Right renal cortex interstitium (tissue), 3 donors: ENCODE measurements at places on chromosomes 7 and 10. TPM values are rescaled to one million over a fixed set of nuclear protein-coding genes. Genes with fewer than 3 reads are reported as not detected.

DNA sequence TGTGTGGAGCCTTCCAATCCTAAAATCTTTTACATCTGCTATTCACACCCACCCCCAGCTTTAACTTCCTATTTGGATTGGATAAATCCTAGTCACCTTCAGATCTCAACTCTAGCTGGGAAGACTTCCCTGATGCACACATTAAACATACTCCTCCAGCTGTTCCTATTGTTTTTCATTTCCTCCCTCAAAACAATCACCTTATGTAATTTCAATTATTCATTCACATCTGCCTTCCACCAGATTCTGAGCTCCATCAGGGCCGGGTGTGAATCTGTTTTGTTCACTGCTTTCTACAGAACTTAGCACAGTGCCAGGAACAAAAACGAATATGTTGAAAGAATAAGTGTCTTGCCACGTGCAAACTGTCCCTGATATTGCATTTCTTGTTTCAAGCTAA, 497.4 kb downstream of the PLXDC2 start:
- DNase-seq = no peak

SIRT1 gene
- polyA plus RNA-seq = 42.1 TPM

DNA sequence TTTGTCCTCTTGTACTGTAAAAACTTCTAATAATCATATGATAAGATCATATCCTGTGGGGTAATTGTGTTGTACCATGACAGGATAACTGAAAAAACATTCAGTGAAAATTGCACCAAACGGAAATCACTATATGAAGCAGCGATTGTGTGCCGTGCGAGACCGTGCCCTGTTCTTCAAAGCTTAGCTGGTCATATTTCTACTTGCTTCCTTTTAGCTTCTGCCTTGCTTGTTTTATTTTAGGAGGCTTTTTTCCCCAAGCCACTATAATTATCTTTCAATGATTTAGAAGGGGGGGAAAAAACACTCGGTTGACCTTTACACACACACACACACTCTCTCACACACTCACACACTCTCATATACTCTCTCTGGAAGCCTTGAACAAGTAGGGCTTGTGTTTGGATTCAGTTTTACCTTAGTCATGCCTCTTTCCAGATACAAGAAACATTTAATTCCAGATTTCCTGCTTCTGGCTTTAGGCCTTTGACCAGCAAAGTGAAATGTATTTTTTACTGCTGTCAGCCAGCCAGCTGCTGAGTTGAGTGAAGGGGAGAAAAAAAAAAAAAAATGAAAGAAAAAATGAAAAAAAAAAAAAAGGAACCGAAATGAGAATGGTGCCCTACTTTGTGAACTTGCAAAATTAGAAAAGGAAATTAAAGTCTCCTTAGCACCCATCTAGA, 181.4 kb downstream of the ARID5B start:
- no peak for DNase-seq

NDUFA5 gene
- polyA plus RNA-seq = 218 TPM

TMEM270 gene
- polyA plus RNA-seq = not detected

DNA sequence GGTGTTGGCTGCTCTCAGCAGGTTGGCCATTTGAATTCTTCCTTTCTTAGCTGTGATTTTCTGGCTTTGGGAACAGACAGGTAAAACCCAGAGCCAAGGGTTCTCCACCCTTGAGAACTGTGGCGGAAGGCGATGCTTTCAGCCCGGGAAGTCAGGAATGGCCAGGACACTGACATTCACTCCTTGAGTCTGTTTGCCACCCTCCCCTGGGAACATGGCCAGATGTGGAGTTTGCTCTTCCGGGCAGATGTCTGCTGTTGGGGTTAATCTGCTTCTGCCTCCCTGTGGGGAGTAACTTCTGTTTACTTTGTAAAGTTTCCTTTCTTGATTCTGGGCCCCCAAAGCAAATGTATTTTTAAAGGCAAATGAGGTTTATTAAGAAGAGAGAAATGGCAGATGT, 17.7 kb downstream of the GATA3 start:
- DNase-seq = no peak
